ENCODE measurements at places on chromosomes 2 and 18. TPM values are rescaled to one million over a fixed set of nuclear protein-coding genes. Genes with fewer than 3 reads are reported as not detected.

DNA sequence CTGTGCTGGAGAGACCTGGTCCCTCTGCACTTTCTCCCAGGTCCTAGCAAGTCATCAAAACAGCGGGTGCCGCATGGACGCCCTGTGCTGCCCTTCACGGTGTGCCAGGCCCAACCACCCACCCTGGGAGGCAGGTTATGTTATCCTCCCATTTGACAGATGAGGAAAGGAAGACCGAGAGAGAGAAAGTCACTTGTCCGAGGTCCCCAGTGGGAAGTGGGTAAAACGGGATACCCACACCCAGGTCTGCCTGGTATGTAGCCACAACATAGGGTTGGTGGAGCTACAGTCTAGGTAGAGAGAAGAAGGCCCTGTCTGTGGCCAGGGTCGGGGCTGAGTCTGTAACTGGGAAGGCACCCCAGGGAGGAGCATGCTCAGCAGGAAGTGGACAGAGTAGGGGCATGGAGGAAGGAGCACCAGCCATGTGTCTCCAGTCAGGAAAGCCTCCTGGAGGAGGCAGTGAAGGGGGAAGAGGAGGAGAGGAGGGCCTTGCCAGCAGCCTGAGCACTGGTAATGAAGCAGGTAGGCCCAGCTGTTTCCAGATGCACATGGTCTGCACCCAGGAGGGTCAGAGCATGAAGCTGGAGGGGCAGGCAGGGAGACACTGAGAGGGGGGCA is 98.4 kb downstream of the ZFP36L2 start:
- no peak for DNase-seq

The SYT4 gene
- 0.31 TPM for polyA plus RNA-seq

DNA sequence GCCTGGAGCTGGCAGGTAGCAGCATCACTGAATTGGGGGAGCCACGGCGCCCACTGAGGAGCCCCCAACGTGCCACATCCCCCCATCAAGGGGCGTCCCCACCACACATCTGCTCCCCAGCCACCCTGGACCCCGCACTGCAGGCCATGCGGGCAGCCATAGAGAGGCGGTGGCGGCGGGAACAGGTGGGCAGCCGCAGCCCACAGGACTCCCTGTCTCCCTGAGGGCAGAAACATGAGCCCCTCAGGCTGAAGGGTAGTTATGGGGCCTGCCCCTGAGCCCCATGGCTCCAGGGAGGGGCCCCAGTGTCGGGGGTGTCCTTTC is 26.6 kb downstream of the CROCC2 start:
- DNase-seq = peak; percentile 57

GRCh38 chr2:27832396-27832795 is 57.8 kb downstream of the RBKS start:
- no peak for DNase-seq

DNA sequence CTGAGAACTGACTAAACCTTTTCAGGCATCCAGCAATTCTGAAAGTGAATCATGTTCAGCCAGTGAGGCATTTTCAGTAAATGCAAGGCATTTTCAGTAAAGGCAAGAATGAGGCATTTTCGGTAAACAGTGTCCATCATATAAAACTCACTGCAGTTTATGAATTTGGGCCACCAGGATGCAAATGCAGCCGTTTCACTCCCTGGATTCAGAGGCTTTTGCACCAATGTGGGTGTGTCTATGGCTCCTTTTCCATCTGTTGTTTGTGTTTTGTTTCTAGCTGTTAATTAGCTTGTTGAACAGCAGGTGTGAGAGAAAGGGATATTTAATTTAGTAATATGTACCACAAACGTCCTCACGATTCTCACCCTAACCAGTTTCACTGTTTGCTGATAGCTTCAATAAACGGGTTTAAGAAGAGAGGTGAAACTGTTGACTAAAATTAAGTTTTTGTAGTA is 116.3 kb upstream of the PGAP1 start:
- no peak for DNase-seq

DNA sequence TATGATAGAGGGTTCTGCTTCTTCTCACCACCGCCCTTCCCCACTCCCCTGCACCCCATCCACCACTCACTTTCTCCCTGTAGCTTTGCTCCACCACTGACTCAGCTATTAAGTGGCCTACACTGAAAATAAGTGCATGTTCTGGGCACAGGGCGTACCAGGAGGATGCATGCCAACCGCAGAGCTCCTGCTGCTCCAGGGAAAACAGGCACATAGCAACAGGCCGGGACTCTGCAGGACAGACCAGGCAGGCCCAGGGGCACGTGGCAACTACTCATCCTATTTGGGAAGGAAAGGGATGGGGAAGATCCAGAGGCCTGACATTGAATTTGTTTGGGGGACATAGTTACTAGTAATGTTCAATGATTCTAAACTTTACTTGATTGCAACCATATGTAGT is 28.4 kb downstream of the ARL4C start:
- no peak for DNase-seq

The ARHGEF4 gene
- polyA plus RNA-seq = 1.7 TPM

The ABHD1 gene
- 0.08 TPM for polyA plus RNA-seq

Measured in aorta (tissue), 5 donors.